ENCODE measurements at places on chromosomes 4 and X.

GRCh38 chr4:26207631-26208030 is 113.2 kb upstream of the RBPJ start:
- no peak for DNase-seq

- no peak for DNase-seq
Observed at GRCh38 chr4:7715271-7716009, 224.2 kb downstream of the AFAP1 start.

DNA sequence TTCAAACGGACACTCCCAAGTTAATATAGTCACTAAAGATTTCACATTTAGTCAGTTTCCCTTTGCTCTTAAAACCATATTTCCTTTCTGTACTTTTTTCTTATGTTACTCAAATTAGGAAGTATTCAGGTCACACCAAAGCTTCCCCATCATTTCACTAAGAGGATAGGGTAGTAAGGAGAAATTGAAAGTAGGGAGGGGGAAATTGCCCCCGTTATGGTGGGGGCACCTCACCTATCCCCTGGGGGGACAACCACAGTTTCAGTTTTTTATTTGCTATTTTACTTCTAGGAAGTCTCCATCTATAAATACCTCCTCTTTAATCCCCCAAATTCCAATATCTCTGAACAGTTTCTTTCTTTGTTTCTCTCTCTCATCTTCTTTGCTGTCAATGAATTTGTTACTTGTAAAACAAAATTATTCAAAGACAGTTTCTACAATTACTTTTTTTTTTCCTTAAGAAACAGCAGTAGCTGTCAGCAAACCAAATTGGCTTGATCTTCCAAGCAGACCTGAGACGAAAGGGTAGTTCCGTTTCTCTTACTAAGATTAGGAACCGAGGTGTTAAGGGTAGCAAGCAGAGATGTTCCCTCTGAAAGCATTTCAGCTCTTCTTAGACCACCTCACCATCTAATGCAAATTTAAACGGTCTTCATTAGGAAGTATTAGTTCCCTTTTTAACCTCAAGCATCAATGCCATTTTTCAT is 160.2 kb upstream of the KLF3 start:
- no peak for DNase-seq

DNA sequence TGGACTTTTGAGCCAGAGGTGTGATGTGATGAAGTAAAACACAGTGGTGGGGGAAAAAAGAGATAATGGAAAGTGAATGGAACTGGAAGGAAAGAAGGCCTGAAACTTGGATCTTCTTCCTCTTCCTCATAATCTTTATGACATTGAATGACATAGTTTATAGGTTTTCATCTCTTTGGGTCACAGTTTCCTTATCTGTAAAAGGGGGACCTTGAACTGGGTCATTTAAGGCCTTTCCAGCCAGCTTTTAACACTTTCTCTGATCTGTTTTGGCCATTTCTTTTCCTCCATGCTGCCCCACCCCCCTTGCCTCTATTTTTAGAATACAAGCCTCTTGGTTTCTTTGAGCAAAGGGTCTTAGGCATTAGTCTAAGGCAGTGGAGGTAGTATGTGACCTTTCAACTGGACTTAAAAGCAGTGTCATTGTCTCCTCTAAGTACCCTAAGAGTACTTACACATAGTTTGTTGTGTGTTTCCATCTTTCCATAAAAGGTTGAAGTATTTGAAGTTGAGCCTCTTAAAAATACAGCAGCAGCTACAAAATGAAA is 7.8 kb downstream of the CPEB2 start:
- DNase-seq, result no peak

GRCh38 chr4:71232056-71232430 is 106.8 kb upstream of the SLC4A4 start:
- no peak for DNase-seq

- DNase-seq, result no peak
Observed at GRCh38 chrX:154384284-154384892, 5.3 kb downstream of the EMD start.

GRCh38 chr4:21699446-21699845 is 249.1 kb downstream of the KCNIP4 start:
- DNase-seq, result no peak

- no peak for DNase-seq
Observed at GRCh38 chr4:161650812-161651211, 513.0 kb downstream of the FSTL5 start.

DNA sequence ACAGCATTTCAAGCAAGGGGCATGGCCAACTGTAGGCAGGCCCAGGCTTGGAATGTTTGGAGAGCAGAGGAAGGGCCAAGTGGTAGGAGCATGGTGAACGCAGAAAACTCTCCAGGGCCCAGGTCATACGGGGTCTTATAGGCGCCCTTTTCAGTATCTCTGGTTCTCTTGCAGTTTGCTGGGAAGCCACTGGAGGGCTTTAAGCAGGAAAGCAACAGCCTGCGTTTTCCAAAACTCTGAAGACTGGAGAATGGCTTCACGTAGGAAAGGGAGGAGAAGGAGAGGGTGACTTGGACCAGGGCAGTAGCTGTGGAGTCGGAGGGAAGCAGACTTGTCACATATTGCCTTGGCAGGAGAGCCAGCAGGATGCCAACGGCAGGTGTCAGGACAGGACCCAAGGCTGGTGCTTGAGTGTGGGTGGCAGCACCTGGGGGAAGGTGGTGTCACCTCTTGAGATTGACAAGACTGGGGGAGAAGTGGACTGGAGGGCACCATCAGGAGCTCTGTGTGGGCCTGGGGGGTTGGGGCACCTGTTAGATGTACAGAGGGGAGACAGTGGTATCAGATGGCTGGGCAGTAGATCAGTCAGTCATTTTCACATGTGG is 21.9 kb downstream of the TKTL1 start:
- no peak for DNase-seq

DNA sequence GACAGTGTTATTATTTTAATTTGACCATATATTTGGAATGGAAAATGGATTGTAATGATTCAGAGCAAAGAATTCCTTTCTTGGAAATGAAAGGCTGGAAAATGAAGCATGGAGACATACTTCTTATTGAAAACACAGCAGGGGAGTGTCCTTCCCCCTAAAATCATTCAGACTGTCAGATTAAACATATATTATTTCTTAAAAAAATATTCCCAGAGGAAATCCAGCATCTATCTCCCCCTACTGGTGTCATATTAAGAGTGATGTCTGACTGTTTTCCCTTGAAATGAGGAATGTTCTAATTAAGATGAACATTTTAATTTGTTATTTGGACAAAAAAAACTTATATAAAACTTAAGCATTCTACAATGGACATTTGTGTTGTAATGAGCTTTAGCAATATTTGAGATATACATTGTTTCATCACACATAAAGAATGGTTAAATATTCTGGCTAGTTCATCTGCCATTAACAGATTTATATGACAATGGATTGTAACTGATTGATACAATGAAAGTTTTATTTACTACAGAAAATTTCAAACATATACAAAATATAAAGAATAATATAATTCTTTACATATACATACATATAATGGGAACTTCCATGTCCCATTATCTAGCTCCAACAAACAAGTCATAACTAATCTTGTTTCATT is 264.6 kb downstream of the SPRY1 start:
- no peak for DNase-seq

- no peak for DNase-seq
Observed at GRCh38 chr4:107006218-107006617, 29.9 kb downstream of the DKK2 start.

DNA sequence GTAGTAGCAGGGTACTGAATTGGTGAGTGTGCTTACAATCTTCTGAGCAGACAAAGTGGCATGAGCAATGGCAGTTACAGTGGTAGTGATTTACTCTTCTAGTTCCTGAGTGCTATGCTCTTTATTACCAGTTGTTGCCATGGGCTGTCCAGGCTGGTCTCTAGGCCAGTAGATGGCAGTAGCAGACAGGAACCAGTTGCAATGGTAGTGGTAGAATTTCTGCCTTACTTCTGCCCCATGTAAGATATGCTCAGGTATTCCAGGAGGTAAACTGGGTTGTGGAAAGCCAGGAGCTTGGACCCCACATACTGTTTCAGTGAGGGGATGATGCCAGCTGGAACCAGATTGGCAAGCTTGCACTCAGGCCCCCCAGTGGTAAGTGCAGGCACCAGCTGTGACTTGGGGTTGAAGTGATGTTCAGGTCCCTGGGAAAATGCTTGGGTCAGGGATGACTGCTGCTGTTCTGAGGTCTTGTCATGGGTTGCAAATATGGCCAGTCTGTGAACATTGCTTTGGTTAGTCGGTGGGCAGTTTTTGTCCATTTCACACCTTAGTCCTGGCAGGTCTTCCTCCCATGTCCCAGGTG is 63.0 kb upstream of the ZXDB start:
- DNase-seq, result peak; percentile 1

GRCh38 chr4:152620218-152620617 is 59.6 kb downstream of the TMEM154 start:
- DNase-seq, result no peak

DNA sequence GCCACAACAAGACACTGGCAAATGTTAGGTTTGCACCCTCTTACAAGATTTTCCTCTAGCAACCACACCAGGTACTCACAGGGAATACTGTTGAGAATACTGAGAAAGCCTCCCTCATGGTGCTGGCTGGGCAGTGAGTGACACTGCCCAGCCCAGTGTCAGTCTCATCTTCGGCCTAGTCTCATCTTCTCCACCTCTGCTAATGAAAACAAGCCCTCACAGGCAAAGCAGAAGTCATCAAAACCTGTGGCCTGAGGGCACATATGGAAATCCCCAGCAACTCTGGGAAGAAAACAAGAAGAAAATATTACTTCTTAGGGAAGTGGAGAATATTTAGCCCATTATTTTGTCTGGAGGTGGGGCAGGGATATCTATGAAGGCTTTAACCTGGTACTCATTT is 7.9 kb upstream of the ADAM29 start:
- no peak for DNase-seq
